ENCODE measurements at places on chromosomes 13 and 19.
A peak's percentile ranks its signal among the peaks of the same experiment; 100 is the strongest.

GRCh38 chr13:65841156-65841555, 1389.0 kb downstream of the PCDH9 start:
- no peak for DNase-seq

DNA sequence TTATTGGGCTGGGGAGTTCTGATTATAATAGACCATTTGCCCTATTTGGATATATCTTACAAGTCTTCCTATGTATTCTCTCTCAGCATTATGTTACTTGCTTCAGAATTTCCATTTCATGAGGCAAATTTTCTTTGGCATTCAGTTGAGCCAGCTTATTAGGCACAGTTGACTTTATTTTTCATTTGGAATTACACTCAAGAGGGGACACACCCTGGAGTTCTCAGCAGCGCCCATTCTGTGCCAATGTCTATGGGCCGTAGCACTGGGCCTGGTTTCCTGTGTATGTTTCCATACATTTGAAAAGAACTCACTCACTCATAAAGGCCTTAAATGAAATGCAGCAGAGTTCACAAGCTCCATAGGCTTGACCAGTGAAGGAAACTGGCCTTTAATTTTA, 138.5 kb downstream of the KLF12 start:
- no peak for DNase-seq

- DNase-seq = no peak
Observed at GRCh38 chr19:18961767-18962620, 21.0 kb upstream of the HOMER3 start.

GRCh38 chr13:36357692-36358091, 11.5 kb upstream of the SPART start:
- DNase-seq = no peak

DNA sequence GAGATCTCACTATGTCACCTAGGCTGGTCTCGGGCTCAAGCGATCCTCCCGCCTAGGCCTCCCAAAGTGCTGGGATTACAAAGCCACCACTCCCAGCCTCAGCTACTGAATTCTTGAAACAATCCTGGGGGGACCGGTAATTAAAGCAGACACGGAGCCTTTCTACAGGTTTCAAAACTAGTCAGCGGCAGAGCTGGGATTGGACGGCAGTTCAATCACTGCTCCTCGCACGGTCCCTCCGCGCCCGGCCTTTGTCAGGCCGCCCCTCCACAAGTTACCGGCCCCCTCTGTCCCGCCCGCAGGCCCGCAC, 229 bp downstream of the BORCS8 start:
- no peak for DNase-seq

- no peak for DNase-seq
Observed at GRCh38 chr13:45132369-45133064, 12.2 kb downstream of the GTF2F2 start.

GRCh38 chr13:86741762-86742285, 929.3 kb upstream of the SLITRK5 start:
- DNase-seq = no peak

DNA sequence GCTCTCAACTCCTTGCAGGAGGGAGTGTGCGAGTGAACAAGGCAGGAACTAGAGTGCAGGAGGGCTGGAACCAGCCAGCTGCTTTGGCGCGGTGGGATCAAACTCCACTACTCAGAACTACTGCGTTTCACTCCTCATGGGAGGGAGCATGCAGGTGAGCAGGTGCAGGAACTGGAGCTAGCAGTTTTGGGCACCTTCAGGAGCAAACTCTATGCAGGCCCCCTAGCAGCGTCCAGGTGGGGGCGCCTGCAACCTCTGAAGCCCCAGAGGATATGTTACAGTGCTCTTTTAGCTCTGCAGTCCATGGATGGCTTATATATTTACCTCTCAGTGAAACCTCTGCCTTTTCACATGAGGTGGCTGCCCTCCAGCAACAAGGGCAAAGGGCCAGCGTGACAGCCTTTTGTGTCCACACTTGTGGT, 1303.4 kb downstream of the PCDH9 start:
- DNase-seq = no peak

GRCh38 chr13:30792285-30793000, 57.1 kb downstream of the ALOX5AP start:
- DNase-seq = no peak

GRCh38 chr13:113548171-113548641, 36.3 kb upstream of the TFDP1 start:
- peak; percentile 48 for DNase-seq

DNA sequence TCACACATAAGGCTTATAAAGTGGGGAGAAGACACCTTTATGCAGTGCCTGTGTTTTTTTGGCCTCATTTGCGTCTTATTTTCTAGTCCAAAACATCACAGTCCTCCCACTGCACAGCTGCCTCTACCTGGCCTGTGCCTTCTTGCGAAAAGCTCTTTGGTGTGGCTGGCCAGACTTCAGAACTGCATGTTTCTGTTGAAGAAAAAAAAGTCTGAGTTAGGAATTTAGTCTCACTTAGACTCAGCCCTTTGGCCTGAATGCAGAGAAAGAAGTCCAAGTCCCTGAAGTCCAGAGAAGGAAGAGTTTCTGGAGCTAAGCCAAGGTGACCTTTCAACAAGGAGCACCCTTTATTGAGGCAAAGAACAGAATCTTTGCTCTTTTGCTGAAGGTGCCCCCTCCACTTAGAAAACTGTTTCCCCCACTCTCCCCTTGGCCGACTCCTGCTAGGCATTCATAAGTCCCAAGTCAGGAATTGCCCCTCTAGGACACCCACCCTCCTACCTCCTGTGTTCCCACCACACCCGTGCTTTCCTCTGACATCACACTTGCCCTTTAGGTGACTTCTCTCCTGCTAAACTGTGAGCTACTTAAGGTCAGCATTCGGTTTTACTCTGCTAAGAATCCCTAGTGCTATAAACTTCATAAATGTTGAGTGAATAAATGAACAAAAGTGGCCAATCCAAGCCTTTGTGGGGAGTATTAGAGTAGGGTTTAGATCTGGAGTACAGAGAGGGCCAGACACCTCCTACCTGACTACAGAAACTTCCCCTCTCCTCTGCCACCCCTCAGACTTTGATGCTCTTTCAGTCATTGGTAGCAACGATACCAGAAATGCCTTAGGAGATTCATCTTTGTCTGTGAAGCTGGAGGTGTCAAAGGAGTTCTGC, 226.8 kb downstream of the LACC1 start:
- DNase-seq = no peak

DNA sequence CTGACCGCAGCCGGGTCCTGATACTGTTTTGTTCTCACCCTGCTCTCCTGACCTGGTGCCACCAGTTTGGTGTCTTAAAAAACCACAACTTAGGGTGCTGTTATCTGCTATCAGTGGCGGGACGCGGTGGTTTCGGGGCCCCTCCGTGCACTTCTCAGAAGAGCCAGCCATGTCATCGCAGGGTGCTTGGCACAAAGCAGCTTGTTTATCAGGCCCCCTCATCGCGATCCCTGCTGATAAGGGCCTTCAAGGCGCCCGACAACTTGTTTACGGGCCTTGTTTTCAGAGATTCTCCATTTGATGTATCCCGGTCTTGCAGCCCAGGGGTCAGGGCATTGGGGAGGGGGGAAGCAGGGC, 58.1 kb upstream of the KLF2 start:
- no peak for DNase-seq

GRCh38 chr19:6577476-6578125, 13.3 kb downstream of the CD70 start:
- DNase-seq = no peak

- no peak for DNase-seq
Observed at GRCh38 chr13:85974608-85975366, 175.6 kb upstream of the SLITRK6 start.

DNA sequence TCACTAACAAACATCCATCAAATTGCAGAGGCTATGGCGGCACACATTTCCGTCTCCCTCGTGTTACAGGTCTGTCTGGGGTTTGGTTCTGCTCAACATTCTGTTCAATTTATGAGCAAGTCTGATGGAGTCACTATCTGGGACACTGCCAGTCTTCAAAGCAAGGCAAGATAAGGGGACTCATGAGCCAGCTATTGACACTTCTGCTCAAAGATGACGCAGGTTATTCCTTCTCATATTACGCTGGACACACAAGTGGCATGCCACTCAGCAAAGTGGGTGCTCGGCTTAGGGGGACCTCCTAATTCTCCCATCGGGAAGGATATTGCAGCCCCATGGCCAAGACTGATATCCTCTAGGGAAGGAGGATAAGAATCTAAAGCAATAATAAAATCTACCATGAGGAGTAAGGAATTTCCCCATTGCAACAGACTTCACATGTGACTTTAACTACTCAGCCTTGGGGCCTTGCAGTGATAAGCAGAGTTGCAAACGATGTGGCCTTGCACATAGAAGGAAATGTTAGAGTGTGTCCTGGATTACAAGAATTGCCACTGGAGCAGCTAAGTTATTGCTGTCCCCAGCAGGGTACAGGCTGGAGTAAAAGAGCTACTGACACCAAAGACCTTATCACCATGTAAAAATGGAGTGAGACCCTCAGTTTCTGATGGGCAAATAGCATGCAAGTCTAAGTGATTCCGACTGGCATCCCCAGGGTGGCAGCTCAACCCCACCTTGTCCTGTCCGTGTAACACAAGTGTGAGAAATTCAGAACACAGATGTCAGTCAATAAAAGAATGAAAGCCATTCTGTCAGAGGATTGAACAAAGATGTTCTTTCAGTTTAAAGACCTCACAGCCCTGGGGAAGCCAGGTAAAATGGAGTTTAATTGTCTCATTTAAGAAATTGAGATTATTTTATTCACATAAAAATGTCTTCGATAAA, 306.1 kb downstream of the IRS2 start:
- DNase-seq = no peak

DNA sequence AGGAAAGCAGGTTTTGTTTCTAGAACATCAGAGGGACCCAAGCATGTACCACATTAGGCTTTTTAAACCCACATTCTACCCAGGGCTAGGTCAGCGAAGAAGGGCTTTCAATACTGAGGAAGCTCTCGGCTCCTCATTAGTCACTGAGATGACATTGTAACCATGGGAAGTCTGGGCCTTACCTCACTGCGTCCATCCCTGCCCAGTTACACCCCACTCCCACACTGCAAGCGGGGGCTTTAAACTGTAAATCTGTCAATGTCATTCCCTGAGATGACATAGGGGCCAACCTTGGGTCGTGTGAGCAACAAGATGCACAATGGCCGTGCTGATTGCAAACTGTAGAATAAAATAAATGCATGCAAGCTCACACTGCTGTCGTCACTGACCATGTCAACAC, 21.7 kb upstream of the TFDP1 start:
- DNase-seq = no peak

- no peak for DNase-seq
Observed at GRCh38 chr13:41418027-41418426, 39.3 kb upstream of the RGCC start.

DNA sequence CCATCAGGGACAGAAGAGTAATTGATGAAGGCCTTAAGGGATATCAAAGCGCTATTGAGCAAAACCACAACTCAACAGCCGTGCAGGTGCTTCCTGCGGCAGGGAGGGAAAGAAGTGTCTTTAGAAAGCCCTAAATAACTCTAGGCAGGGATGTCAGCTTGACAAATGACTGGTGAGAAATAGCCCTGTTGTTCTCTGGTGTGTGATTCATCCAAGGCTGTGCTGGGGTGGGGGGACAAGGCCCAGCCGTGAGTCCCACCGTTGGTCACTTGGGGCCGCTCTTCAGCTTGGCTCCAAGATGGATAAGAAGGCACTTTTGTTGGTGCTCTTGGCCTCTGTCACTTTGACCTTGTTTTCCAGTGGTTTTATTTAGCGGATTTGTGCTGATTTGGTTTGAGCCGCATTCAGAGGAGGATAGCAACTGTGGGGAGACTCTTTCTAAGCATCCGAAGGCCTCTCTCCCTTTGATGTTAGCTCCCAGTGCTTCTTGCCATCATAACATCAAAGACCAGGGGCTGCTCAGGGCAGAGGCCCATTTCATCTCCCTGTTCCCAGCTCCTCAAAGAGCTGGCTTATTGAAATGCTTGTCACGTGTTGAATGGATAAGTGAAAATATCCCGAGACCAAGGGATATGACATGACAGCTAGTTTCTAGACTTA, 130.3 kb upstream of the SERP2 start:
- DNase-seq = no peak

- DNase-seq = no peak
Observed at GRCh38 chr13:20118268-20119140, 42.3 kb downstream of the GJA3 start.

- DNase-seq = peak; percentile 100
Observed at GRCh38 chr19:5961969-5962945, 15.7 kb downstream of the RANBP3 start.

DNA sequence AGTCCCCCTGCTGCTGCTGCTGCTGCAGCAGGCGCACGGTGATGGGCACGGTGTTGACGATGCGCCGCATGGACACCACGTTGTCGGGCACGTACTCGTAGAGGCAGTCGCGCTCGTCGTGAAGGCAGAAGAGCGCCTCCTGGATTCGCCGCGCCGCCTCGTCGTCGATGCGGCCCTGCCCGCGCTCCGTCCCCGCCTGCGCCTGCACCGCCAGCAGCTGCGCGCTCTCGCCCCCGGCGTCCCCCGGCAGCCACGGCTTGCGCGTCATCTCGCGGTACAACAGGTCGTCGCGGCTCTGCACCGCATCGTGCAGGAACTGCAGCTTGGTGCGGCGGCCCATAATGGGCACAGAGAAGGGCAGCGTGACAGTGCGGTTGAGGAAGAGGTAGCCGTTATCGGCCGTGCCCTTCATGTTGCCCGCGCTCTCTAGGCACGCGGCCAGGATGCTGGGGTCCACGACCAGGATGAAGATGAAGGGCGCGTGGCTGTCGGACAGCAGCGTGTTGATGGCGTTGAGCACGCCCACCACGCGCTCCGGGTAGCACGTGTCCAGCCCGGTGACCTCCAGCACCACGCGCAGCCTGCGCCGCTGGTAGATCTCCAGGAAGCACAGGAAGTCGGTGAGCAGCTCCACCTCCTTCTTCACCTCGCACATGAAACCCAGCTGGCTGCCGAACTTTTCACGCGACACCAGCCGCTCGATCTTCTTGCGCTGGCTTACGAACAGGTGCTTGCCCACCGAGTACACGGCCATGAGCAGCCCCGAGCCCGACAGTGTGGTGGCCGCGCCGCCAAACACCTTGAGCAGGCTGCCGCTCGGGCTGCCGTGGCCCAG, 8.1 kb downstream of the NKPD1 start:
- peak; percentile 28 for DNase-seq

- DNase-seq = no peak
Observed at GRCh38 chr13:94978516-94978915, 266.2 kb upstream of the SOX21 start.

GRCh38 chr19:799076-799881, 2.0 kb downstream of the PTBP1 start:
- DNase-seq = no peak
